T1000 (cell line): ENCODE measurements at places on chromosomes 6 and 20.

GRCh38 chr6:31687860-31688693 lies 7.2 kb upstream of the LY6G5C start:
- DNase-seq: no peak

- DNase-seq: no peak
These were observed 90.7 kb downstream of the AIG1 start for GRCh38 chr6:143151381-143151780.

DNA sequence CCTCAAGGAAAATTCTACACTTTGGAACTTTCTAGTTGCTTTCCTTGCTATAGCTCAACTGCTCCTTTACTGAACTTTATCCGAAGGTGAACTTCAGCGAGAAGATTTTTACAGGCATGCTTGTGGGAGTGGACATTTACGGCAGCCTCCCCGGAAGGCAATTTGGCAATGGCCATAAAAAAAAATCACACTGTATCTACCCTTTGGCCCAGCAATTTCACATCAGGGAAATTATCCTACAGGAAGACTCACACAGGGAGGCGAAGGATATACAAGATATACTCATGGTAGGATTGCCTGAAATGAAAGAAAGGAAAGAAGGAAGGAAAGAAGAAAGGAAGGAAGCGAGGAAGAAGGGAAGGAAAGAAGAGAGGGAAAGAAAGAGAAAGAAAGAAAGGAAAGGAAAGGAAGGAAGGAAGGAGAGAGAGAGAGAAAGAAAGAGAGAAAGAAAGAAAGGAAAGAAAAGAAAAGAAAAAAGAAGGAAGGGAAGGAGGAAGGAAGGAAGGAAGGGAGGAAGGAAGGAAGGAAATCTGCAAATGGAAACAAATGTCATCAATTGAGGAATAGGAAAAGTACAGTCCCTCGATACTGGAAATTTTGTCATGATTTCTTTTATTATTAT lies 25.7 kb downstream of the OVOL2 start:
- no peak for DNase-seq

DNA sequence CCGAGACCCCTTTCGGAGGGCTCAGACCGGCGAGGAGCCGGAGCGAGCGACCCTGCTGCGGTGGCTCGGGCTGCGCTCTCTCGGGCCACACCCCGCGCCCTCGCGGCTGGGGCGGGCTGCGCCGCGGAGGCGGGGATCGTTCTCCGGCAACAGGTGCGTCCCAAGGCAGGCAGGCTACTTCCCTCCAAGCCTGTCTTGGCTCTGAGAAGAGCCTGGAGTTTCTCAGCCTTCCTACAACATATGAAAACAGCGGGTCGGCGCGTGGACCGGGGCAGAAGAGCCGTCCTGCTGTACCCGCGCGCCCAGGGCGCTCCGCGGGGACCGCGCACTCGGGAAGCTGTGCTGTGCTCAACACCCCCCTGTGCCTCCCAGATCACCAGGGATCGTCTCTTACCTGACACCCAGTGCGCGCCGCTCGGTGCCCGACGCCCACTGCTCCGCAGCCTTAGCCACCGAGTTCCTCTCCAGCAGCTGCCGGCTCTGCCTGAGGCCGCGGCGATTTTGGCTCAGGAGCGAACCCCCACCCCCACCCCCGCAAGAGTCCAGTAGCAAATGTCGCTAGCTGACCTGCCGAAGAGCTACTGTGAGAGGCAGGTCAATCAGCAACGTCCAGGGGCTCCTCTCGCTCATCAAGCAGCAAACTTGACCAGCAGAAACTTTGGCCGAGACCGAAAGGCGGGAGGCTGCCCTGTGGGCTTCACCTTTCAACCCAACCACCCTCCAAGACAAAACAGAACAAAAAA lies 3.7 kb upstream of the OLIG3 start:
- no peak for DNase-seq

- DNase-seq: no peak
These were observed 90.5 kb upstream of the VGLL2 start for GRCh38 chr6:117174835-117175360.

DNA sequence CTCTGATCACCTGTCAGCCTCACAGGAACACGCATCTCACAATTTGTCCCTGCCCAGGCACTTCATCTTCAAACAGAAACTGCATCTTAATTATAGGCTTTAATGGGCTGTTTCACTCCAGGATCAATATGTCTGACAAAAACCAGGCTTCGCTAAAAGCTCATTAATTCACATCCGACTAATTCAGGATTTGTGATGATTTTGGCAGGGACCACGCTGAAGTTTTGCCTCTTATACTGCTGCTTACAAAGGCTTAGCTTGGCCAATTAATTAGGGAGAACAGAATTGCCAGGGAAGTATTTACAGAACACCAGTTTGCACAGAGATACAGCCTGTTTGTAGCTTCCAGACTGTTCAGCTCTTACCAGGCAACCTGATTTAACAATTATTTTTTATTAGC lies 541.0 kb upstream of the SPTLC3 start:
- no peak for DNase-seq

DNA sequence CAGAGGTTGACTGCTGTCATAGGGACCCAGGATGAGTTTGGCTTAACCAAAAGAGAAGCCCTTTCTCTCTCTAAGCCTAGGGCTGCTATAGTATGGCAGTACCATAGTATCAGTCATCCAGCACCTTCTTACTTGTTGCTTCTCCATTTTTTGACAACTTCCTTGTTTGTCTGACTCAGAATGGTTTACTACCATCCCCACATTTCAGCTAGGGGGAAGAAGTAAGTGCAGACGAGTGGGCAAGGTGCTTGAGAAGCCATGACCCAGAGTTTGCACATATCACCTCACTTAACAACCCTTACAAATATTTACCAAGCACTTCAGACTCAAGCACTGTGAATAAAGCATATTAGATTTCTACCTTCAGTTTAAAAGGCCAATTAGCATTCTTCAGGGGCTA lies 289.9 kb upstream of the TSHZ2 start:
- no peak for DNase-seq

DNA sequence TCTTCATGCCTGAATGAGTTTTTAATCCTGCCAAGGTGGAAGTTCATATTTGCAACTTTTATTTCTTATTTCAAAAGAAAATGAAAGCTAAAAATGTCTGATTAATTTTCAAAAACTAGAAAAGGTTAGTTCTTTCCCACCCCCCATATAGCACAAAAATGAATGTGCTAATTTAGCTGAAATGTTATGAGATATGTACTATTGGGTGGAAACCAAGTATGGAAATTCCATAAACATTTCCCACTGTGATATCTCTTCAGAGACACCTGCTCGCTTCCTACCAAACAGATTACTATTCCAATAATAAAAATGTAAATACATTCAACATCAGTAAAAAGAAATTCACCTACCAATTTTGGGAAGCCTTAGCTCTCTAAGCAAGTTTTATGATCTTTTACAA lies 678.6 kb upstream of the ID4 start:
- no peak for DNase-seq

DNA sequence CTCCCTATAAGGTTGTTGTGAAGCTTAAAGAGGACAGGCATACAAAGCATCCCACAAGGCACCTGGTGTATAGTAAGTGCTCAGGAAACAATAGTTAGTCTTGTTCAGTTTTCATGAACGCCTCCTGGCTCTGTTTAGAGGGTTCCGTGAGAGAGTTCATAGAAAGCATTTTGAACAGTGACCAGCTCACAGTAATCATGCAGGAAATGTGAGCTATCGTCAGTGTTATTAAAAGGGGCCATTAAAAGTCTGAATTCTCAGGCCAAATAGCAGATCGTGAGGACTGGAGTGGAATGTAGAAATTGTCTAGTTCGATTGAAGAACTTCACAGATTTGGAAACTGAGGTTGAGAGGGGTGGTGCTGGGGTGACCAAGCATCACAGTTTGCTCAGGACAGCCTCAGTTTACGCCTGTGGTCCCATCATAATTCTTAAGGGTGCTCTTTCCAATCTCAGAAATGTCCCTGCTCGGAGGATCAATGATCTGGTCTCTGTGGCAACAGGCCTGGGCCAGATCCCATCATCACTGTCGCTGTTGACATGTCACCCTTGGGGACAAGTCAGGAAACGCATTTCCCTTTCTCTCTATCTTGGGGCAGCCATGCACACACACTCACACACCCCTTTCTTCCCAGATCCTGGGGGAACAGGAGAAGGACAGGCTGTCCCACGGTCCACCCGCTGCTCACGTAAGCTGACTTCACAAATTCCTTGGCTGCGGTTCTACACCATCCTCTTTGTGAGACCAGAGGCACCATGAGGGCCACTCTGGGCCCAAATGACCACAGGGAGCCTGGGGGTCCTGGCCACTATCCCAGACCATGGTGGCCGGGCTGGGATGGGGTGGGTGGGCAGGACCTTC lies 7.2 kb downstream of the TGM2 start:
- no peak for DNase-seq

GRCh38 chr6:43740321-43740960 lies 29.6 kb upstream of the VEGFA start:
- no peak for DNase-seq

DNA sequence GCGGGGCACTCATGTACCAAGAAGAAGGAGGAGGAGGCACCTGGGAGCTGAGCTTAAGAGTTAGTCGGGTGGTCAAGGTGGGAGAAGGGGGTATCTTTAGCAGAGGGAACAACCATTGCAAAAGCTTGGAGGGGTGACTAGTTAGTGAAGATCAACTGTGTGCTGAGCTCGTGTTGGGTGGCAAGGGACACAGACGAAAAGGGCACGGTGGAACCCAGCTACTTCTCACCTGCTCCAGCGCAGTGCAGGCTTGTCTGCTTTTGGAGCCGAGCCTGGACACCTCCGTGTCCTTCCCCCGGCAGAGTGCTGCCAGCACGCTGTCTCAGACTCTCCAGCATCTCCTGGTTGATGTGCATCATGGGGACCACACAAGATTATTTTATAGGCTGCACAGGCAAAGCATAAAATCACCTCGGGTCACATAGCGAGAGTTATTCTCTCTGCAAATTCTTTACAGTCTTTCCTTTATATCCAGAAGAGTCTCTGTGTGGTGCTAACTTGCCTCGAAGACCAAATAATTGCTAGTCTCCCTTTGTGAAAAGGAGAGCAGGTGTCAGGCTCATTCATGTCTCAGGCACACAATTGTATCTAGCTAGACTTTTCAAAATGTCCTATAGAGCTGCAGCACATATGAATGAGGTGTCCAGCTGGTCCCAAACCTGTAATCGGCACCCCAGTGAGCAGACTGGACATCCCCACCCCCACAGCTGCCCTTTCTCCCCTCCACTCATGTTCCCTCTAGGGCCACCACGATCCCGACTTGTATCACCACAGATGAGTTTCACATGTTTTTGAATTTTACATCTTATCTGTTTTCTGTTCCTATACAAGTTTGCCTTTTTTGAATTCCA lies 123.4 kb downstream of the CEBPB start:
- DNase-seq: no peak

GRCh38 chr6:130622142-130622541 lies 205.1 kb upstream of the SMLR1 start:
- no peak for DNase-seq

- peak; percentile 71 for DNase-seq
These were observed 1.6 kb downstream of the TFAP2C start for GRCh38 chr20:56630506-56631317.

- peak; percentile 4 for DNase-seq
These were observed 46.3 kb downstream of the GOPC start for GRCh38 chr6:117555882-117556498.

DNA sequence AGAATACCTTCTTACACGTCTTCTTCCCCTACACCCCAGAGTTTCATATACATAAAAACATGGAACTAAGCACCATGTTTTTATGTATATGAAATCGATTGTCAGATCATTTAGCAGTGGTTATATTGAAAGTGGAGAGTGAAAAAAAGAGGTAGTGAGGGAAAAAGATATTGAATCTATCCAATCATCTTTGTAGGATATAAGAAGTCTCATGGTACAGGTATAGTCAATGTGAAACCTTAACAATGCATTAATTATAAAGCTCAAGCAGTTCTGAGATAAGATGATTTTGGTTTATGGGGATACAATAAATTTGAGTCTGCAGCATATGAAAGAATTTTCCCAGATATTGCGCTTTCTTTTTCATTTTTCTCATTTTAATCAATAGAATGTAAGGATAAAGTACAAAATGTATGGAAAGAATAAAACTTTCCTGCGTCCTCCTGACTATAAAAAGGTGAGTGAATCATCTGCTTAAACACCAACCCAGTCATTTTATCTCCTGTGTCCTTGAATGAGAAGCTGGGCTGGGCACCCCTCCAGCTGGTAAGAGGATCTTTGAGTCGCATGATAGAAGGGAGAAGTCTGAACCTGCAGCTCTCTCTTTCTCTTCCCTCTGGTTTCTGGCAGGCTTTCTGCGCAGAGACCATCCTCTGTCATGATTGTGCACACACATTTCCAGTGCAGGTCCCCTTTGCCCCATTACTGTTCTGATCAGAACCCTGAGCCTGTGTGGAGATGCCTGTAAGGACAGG lies 28.1 kb upstream of the AKIRIN2 start:
- DNase-seq: peak; percentile 10

GRCh38 chr6:32137454-32137853 lies 7.4 kb upstream of the FKBPL start:
- DNase-seq: no peak

DNA sequence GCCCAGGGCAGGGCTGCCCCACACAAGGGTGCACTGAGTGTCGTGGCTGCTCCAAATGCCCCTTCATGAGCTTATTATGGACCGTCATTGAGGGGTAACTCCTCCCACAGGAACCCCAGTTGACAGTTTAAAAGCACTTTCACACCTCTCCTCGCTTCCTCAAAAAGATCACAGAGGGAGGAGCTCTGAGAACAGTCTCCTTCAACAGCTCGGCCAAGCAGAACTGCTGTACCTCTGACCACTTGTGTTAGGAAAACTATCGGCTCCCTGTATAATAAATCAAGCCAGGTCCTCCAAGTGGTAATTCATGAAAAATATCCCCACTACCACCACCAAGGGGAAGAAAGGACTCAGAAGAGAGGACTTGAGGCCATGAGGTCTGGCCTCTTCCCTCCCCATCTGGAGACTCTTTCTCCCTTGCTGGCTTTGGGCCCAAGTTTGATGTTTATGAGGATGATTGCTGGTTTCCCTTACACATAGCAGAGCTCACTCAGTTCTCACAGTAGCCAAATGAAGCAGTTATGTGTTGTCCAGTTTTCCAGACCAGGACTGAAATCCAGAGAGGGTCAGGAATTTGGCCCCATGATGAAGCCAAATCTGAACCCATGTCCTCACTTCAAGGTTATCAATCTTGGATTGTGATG lies 8.7 kb downstream of the SNX21 start:
- no peak for DNase-seq

GRCh38 chr6:147806697-147807096 lies 298.2 kb downstream of the SAMD5 start:
- DNase-seq: no peak

DNA sequence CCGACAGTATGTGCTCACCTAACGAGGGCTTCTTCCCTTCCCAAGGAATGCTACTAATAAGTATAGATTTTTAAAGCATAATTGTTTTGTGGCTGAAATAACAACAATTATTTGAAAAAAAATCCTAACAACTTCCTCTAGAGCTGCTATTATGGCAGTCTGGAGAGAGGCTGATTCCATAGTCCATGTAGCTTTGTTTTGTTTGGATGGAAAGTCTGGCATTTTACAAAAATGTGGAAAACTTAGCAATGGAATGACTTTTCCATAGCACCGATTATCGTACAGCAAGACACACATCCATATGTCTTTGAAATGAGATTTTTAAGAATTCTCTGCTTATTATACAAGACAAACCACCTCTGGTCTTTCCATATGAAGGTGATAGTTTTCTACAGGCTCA lies 252.4 kb upstream of the TAB2 start:
- no peak for DNase-seq
